Frontal cortex (tissue), 4 donors: ENCODE measurements at places on chromosomes 11 and 22. TPM values are rescaled to one million over a fixed set of nuclear protein-coding genes. Genes with fewer than 3 reads are reported as not detected.
A peak's percentile ranks its signal among the peaks of the same experiment; 100 is the strongest.

GRCh38 chr11:117230286-117230961 lies 1.4 kb downstream of the PCSK7 start:
- DNase-seq = no peak

- DNase-seq = no peak
Measured at GRCh38 chr11:77406396-77406795, 67.5 kb downstream of the PAK1 start.

GRCh38 chr11:14551380-14551779 lies 31.2 kb upstream of the PSMA1 start:
- DNase-seq = no peak

- DNase-seq = peak; percentile 79
Measured at GRCh38 chr11:69888483-69889181, 69.4 kb upstream of the FGF3 start.

DNA sequence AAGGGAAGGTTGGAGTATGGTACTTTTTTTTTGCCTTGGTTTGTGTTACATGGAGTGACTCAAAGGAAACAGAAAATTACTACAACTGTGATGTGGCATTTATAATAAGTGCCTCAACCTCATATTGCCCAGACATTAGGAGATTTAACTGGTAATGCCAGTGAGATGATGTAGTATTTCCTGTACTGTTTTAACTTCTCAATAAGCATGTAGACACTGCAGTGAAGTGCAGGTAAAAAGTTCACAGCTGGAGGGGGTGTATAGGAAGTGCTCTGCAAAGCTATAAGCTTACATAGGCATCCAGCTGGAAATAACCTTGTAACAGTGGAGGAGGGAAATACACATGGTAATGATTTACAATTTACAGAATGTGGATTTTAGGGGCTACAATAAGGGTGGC lies 138.2 kb upstream of the MTMR2 start:
- no peak for DNase-seq

Gene FXYD2
- total RNA-seq = 0.82 TPM

Gene VPS51
- 229 TPM for total RNA-seq
